ENCODE measurements at places on chromosomes 1 and 21.

DNA sequence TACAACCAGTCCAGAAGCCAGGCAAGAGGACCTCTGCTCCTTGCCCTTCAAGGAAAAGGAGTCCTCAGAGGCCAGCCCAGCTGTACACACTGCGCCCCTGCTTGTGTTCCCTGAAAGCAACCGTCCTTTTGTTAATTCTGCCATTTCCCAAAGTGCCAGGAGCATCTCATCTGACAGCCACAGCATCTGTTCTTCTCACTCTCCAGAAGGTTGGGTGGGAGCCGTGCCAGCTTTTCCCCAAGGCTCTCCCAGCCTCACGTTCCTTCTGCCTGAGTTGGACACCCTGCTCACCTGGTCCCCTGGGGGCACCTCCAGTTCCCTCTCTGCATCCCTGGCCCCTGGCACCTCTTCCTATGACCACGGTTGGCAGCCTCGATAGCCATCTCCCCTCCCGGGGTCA is 10.5 kb upstream of the CNTN2 start:
- no peak for DNase-seq

- DNase-seq, result no peak
Measured at GRCh38 chr1:62593825-62594394, 3.4 kb upstream of the ANGPTL3 start.

GRCh38 chr1:151211972-151212705 is 13.8 kb downstream of the PIP5K1A start:
- no peak for DNase-seq

GRCh38 chr1:12185036-12185917 is 18.5 kb downstream of the TNFRSF1B start:
- DNase-seq, result no peak

DNA sequence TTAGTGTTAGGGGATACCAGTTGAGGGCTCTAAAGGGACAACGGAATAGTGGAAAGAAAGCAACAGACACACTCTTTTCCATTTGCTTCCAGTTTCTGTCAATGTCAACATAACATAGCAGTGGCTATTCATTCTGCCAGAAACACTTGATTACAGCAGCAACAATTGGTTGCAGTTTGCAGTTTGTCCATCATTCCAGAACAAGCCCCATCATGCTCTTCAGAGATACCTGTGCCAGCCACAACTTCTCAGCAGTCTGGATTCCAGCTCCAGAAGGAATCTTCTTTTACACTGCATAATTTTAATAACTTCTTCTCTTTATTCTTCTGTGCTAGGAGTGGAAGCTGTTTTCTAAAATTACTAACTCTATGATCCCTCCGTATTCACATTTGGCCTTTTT is 1521.4 kb downstream of the PLA2G4A start:
- no peak for DNase-seq

DNA sequence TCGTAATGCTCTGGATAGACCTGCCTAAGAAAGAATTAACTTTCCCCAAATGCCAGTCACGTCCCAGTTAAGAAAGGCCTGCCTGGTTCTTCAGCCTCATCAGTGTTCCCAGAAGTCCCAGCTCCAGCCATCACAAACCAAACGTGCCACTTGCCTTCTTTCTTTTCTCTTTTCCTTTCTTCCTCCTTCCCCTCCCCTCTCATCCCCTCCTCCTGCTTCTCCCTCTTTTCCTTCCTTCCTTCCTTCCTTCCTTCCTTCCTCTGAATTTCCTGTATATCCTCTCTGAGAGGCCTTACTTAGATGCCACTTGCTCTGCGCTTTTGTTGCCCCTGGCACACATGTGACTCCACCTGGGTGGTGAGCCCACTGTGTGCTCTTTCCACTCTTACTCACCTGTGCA is 228.2 kb downstream of the NFIA start:
- DNase-seq, result no peak

GRCh38 chr1:236000781-236001180 is 64.1 kb downstream of the NID1 start:
- DNase-seq, result no peak

GRCh38 chr1:68107771-68108170 is 57.3 kb upstream of the DIRAS3 start:
- DNase-seq, result no peak

DNA sequence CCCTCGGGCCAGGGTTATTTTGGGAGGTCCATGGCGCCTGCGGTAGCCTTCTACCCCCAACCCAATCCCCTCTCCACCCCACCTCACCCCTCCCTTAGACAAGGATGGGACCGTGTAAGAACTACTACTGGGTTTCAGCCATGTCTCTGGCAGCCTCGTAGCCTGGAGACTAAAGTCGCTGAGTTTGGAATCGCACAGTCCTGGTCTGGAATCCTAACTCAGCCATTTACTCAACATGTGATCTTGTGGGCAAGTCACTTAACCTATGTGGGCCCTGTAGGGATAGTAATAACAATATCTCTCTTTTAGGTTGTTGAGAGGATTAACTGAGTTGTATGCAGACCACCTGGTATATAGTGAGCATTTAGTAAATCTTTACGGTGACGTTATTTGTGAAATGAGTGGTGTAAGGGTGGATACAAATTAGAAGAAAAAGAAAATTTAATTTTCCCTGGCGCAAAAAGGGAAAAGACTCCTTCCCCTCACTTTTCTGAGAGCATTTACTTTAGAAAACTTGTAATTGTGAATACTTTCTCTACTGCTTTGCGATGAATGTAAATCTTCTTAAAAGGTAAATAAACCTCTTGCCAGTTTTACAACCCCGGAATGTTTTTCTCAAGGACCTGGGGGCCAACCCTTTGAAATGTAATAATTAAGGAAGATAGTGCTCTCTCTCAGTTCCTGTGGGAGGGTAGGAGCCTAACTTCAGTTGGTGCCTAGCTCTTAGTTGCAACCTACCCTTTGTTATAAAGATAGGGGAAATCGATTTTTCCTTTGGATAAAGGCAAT is 615 bp upstream of the MRPS15 start:
- no peak for DNase-seq

DNA sequence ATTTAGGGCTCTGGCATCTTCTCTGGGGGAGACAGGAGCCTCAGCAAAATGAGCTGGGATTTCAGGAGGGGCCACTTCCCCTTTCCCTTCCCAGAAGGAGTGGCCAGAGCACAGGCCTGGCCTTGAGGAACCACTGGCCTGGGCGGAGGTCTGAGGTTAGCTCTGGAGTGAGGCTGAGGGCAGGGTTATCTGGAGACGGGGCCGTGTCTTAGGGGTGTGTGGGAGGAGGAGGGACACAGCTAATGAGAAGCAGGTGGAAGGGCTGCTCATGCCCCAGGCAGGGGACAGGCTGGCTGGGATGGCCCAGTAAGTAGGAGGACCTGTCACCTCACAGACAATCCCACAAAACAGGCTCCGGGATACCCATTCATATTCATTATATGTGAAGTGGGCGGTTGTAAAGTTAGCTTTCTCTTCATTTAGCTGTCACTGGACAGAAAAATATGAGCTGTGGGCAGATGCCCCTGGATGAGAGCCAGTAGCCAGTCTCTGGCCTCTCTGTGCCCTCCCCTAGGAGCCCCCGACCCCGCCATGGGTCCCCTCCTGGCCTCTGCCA is 12.4 kb downstream of the ALX3 start:
- no peak for DNase-seq

DNA sequence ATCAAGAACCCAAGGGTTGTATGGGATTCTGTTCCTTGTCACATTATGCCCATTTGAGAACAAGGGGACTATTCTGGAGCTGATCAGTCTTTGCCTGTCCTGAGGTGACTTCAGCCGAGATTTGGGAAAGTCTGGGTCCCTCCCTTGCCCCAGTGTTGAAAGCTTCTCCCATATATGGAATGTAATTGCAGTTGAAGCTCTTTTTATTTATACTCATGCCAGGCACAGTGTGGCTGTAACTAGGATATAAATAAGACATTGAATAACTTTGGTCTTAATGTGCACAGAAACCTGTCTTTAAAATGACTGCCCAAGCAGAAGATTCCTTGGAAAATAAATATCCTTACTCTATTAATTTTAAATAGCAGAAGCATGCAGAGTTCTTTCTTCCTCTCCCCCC is 15.2 kb downstream of the AKNAD1 start:
- no peak for DNase-seq

DNA sequence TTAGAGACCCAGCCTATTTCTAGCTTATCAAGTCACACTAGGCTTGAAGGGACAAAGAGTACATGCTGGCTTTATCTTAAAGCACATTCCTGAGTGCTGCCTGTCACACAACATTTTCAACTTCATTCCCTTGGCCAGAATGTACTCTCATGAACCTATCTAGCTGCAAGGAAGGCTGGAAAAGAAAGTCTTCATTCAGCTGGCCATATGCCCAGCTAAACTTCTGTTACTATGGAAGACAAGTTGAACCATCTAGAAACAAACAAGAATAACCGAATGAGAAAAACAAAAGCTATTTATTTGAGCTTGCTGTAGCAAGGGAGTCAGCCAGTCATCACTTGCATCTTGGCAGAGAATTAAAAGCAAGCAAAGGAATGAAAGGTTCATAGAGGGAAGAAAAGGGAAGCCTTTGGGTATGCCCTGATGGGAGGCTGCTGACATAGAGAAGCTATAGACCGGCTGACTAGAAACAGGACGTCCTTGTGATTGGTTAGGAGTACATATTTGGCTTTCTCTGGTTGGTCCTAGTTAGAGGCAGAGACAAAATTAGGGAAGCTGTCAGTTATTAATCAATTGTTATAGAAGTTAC is 108.4 kb downstream of the NEK7 start:
- no peak for DNase-seq

GRCh38 chr1:36306210-36306901 is at the start of gene SH3D21:
TSS of gene SH3D21 (plus strand) at chr1:36306368. CDS start at chr1:36306421, 53 bp downstream.
- no peak for DNase-seq

GRCh38 chr1:200380589-200381021 is 29.2 kb downstream of the ZNF281 start:
- DNase-seq, result no peak

GRCh38 chr1:62230718-62231117 is 36.1 kb downstream of the L1TD1 start:
- no peak for DNase-seq

GRCh38 chr1:225685476-225686176 is 32.7 kb upstream of the ENAH start:
- DNase-seq, result no peak

GRCh38 chr1:119953266-119953998 is 57.1 kb upstream of the ADAM30 start:
- DNase-seq, result no peak

GRCh38 chr1:234644928-234645327 is 35.0 kb upstream of the IRF2BP2 start:
- no peak for DNase-seq

- DNase-seq, result no peak
Measured at GRCh38 chr1:213564215-213564659, 423.5 kb upstream of the PROX1 start.

DNA sequence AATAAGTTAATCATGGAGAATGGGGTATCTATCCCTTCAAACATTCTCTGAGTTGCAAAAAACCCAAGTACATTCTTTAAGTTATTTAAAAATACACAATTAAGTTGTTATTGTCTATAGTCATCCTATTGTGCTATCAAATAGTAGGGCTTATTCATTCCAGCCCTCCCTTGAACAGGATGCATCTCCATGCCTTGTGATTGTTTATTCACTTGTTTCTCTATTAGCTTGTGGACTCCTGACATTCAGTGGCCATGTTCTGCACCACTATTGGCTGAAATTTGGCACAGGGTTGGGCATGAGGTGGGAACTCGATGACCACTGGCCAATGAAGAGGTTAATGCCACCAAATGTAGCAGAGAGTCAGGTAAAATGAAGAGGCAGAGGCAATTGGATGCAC is 272.8 kb downstream of the TNR start:
- DNase-seq, result no peak

DNA sequence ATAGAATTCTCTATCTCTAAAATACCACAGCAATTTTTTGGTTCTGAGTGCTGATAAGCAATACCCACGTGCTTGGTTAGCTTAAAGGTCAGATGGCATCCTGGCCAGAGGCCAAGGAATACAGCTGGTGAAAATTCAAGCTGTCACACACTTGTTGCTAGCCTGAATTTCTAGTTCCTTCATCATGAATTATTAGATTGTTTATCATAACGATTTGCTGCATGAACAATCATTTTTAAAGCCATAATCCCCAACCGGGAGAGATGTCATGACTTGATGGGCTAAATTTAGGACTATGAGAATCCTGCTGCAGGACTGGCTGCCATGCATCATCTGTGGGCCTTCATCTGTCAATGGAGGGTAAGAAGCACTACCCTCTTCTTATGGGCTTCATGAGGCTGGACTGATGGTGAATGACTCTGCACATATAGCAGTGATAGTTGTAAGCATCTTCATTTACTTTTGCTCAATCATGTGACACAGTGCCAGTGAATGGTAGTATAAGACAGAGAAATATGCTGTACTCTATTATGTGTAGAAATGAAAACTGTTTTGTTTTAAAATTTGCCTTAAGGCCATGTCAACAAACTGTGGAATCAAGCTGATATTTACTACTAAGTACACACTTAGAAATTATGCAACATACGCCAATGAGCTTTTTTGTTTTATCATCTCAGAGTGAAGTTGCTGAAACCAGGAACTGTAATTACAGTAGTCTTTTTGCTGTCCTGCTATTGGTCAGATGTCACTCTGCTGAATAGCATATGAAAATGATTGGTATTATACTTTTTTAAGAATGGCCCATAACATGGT is 80.5 kb upstream of the RALGPS2 start:
- no peak for DNase-seq

DNA sequence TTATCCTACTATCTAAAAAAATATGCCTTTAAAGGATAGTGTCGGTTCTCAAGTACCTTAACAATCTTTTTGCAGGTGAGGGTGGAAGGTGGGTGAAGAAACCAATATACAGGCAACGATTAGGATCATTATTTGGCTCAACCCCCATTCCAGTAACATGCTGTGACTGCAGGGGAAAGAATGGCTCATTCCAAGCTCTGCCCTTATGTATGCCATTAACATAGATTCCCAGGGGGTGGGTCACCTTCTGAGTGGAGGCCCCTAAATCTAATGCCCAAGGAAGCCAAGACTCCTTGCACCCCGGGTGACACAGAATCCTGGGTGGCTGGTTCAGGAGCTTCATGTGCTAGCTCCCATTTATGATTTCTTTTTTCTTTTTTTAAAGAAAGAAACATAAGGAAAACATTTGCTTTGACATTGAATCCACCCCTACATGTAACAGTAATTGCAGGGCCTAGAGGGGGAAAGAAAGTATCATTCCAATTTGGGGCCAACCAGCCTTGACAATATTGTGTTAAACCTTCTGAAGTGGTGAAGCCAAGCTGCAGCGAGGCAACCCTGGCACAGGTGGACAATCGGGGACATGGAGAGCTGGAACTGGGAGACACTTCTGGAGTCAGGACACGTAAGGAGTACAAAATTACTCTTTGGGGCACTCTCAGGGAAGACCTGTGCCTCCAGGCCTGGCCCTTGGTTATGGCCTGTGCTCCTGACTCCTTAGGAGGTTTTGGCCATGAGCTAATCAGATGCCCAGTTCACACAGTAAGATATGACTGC is 200.3 kb downstream of the PBX1 start:
- no peak for DNase-seq

Data from activated CD4-positive, alpha-beta T cell treated with anti-CD3 and anti-CD28 coated beads for 24 hours (primary cell).